Stimulated activated CD8-positive, alpha-beta memory T cell treated with anti-CD3 and anti-CD28 coated beads, Interleukin-15, amount 100 ng/mL, for 24 hours (primary cell): ENCODE measurements at places on chromosomes 7 and 10.

- no peak for DNase-seq
These were observed 37.8 kb upstream of the SEM1 start for GRCh38 chr7:96747418-96747940.

GRCh38 chr10:103575416-103576075 is 82.0 kb downstream of the NEURL1 start:
- DNase-seq = no peak

DNA sequence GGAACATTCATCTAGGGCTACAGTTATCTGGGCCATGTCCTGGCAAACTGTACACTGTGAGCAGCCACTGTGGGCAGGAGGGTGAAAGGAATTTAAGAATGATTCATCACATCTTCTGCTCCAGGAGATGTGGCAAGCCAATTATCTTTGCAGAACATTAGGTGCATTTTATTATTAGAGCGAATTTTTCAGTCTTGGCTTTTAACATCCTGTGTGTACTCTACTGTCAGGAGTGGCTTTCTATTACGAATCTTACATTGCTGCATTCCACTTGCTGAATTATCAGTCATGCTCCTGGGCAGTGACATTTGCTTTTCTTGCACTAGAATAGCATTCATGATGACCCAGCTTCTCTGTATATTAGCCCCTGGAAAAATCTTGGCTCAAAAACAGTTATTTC is 109.2 kb upstream of the TARP start:
- DNase-seq = no peak

- DNase-seq = no peak
These were observed 155.7 kb downstream of the PLXNA4 start for GRCh38 chr7:132420527-132420926.

DNA sequence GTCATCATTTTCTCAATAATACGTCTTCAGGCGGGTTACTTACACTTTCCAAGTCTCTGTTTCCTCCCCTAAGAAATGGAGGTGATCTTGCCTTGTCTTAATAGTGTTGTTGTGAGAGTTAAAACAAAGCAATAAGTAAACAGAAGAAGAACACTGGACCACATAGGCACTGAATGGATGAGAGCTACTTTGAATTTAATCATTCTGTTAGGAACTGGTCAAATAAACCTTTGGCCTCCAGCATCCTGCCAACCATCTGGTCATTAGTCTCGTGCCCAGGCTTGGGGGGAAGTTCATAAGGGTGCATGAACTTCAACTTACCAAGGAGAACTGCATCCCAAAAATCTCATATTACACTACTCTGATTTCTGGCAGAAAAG is 109.4 kb upstream of the C7orf33 start:
- no peak for DNase-seq

DNA sequence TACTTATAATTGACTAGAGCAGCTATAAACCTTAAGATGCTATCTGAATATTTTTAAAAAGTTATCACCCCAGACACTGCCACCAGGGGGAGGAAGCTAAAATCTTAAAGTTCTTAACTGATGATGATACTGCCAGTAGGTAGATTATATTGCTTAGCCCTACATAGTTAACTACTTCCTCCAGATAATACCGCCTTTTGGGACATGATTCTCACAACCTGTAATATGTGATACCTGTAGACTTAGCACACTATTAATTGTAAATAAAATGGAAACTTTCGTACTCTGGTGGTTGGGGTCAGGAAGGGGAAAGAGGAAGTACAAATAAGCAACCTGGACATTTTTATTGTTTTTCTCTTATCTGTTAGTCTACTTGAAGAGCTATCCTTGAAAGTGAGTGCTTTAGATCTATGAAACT is 268.9 kb downstream of the ADK start:
- no peak for DNase-seq
